Gastroesophageal sphincter (tissue), 4 donors: ENCODE measurements at places on chromosomes 5 and 9.

GRCh38 chr5:156469636-156470035 lies 142.7 kb downstream of the SGCD start:
- no peak for ATAC-seq

GRCh38 chr9:18829873-18830272 lies 203.1 kb downstream of the SAXO1 start:
- ATAC-seq = no peak

GRCh38 chr9:28923351-28923750 lies 1350.1 kb upstream of the C9orf72 start:
- no peak for ATAC-seq

GRCh38 chr9:117218951-117219350 lies 195.9 kb downstream of the ASTN2 start:
- no peak for ATAC-seq

- no peak for ATAC-seq
Observed at GRCh38 chr9:21510806-21511205, 28.7 kb upstream of the IFNE start.

DNA sequence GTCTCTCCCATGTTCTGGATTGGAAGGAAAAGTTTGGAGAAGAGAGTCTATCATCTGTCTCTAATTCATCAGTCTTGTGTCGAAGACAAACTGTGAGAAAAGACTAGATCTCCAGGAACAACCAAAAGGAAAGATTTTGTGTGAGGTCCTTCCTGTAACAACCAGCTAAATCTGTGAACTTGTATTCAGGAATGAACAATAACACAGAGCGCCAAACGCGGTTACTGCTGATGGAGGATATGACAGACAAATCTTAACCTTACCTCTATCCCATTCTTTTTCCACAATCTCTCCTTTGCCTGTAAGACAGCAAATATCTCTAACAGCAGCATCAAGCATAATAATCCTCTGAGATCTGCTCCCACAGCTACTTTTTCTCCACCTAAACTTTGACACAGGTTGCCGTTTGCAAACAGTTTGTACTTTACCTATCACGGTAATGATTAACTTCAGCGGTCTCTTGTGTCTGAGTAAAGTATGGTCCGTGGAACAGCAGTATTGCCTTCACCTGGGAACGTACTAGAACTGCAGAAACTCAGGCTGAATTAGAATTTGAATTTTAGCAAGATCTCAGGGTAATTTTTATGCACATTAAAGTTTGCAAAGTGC lies 387.6 kb downstream of the ELAVL2 start:
- ATAC-seq = no peak

DNA sequence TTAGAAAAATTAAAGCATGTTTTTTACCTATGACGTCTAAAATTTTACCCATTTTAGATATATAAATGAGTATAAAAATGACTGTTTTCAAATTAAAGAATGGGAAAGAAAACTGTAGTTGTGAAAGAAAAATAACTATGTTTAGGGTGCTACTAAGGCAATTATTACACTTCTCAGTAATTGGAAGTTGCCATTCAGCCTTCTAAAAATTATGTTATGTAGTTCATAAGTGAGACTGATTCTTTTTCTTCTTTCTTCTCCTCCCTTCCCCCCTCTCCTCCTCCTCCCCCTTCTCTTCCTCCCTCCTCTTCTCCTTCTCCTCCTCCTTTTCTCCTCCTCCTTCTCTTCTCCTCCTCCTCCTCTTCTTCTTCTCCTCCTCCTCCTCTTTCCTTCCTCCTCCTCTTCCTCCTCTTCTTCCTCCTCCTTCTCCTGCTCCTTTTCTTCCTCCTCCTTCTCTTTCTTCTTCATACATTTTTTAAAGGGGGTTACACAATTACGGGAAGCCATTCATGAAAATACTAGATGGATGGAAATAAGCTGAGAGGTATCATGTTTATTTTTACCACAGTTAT lies 223.6 kb downstream of the CETN3 start:
- no peak for ATAC-seq
